ENCODE measurements at places on chromosomes 5 and 9.

DNA sequence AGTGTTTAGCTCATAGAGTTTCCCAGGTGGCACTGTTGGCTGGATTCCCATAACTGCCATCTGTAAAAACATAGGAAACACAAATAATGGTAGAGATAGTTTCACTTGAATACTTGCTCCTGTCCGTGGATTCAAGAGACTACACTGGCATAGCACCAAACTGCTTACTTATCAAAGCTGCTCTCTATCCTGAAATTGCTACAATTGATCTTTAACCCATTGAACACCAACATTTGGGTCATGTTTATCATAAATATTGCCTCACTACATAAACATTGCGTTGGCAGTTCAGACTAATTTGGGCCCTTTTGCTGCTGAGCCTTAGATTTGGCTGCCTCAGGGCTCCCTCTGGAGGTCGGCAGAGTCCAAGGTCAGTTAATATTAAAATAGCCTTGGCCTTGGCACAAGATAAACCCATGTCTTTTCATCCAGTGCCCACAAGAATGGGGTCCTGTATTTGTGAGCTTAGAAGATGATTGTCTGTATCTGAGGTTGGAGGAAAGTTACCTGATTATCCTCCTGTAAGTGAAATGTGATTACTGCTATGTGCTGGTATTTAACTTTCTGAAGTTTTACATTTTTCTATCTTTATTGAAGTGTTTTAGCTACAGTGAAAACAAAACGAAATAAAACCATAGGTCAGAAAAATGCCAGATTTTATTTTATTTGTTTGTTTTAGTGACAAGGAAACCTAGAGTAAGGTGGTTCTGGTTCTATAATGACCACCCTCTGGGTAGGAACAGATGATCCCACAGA lies 4.0 kb upstream of the RANBP3L start:
- no peak for DNase-seq

GRCh38 chr9:37575921-37576721 lies at the start of gene FBXO10:
FBXO10 (minus strand) TSS chr9:37576380; CDS start chr9:37541768, 34,612 bp downstream.
- DNase-seq: peak; percentile 39

GRCh38 chr5:57783693-57784092 lies 301.1 kb upstream of the ACTBL2 start:
- no peak for DNase-seq

GRCh38 chr9:92534674-92535073 lies 1.1 kb downstream of the ECM2 start:
- DNase-seq: no peak

GRCh38 chr5:179731791-179732411 lies 721 bp upstream of the MAML1 start:
- DNase-seq: no peak

- no peak for DNase-seq
Observed at GRCh38 chr9:125703662-125704061, 3.3 kb downstream of the MAPKAP1 start.

DNA sequence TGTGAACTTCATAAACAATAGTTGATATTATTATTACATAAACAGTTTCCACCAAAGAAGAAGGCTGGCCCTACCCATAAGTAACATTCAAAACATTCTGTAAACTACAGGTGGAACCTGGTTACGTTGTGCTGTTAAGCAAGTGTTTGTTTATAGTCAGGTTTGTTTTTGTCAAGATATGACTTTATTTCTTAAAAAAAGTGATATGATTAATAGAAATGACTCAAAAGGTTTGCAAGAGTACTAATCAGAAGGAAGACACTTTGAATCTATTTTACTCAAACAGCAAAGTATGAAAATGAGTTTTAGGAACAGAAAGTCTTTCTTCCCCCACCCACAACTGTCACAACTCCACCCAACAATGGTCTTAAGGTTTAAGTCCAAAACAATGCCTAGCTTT lies 220.8 kb downstream of the PLK2 start:
- no peak for DNase-seq

GRCh38 chr5:76682387-76682786 lies 33.5 kb upstream of the F2R start:
- DNase-seq: no peak

DNA sequence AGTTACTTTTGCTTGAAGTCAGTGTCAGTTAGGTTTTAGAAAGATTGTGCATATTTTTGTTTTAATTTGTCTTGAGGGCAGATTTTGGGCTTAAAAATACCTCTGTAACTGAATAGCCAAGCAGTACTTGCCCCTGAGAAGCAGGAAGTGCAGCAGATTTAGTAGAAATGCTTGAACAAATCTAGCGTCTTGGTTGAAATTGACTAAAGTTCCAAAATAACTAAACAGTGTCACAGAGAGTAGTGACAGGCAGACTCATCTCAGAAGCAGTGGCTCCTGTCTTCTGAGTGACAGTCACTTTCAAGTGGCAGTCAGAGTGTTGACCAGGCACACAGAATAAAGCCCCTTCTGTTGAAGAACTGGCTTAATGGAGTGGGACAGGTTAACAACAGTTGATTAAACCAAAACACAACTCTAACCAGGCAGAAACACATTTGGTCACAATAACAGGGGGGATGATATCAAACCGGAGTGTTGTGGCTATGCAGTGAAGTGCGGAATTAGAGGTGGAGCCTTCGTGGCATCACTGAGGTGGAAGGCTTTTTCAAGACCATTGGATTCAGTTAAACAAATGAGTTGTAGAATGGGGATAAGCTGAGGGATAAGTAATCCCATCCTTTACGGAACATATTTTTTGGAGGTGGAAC lies 29.1 kb downstream of the TRIO start:
- no peak for DNase-seq

DNA sequence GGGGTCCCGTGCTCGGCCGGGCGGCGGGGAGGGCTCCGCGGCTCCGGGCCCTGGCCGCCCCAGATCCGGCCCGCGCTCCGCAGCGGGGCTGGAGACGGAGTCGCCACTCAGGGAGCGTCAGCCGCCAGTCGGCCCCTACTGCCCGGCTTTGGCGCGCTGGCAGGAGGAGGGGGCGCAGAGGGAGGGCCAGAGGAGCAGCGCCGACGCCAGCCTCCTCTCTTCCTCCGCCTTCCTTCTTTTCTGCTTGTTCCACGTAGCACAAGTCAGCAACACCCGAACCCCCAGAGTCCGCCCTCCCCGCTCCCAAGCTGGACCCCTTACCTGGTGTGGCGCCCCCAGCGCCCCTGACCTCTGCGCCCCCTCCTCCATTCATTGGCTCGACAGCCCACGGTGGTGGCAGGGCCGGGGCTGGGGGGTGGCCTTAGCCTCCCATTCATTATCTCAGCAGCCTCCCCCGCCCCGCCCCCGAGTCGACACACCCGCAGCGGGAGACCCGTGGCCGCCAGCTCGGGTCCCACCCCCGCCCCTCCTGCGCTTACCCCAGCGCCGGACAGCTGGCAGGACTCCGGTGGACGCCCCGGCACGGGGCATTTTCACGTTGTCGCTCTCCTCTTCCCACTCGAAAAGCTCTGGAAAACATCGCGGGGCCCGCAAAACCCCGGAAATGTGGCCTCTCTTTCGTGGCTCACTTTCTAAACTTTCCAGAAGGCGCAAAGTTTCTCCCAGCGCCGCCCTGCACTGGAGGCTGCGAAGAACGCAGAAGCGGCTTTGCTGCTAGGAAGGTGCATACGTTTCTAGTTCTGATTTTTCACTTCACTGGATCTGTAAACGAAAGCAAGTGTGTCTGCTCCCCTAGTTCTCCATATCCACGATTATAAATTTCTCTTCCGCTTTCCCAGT lies at the start of gene LPAR1:
TSS of gene LPAR1 (minus strand) at position 140 of the 900 bp plus-strand sequence. CDS start 66,353 bp downstream, outside the sequence.
- peak; percentile 43 for DNase-seq

- DNase-seq: no peak
Observed at GRCh38 chr9:15640121-15640520, 87.3 kb downstream of the CCDC171 start.

DNA sequence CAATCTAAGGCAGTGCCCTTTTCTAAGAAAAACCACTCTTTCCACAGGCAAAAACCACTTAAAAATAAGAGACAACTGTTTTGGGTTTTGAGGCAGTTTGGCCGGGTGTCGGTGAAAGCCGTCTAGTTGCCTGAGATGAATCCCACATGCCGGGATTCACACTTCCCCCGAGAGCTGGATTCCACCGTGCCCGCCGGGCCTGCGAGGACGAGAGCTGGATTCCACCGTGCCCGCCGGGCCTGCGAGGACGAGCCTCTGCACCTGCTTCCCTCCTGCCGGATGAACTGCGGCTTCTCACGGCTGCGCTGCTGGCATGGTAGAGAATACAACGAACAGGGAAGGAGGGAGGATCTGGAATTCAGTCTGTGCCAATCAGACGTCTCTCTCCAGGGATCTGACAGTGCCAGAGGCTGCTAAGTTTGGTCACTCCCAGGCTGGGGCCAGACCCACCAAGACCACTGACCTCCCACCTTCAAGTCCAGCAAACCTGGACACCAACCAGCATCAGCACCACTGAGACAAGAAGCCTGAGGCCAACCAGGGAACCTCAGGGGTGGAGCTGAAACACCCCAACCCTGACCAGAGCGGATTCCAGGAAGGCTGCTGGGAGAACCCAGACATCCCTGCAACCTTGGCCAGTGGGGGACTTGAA lies 23.0 kb downstream of the VAV2 start:
- no peak for DNase-seq

GRCh38 chr9:135770771-135771170 lies 68.8 kb downstream of the KCNT1 start:
- DNase-seq: no peak

DNA sequence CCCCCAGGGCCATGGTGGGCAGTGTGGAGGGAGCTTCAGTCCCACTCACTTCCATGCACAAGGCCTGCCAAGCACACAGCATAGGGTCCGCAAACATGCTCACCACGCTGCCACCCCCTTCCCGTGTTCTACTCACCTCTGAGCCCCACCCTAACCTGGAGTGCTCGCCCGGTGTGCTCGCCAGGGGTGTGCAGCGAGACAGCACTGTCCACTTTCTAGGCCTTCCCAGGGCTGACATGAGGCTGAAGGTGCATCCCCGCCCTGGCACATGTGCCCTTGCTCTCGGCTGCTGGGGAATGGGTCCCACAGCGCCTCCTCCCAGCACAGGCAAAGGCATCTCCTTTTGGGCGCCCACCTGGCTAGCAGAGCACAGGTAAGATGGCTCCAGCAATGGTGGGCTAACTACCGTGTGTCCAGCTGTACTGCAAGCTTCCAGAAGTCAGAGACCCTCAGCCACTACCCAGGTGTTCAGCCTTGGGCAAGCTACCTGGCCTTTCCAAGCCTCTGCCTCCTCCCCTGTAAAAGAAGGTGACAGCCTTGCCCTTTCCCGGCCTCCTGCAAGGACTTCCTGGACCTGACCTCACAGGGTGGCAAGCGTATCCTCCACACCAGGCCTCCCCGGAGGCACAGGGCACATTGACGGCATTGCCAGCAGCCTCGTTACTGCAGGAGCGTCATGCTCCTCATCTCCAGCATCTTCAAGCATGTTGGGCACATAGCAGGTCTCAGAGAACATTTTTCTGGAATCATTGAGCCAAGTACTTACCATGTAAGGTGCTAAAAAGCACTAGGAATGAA lies 4.2 kb upstream of the SEC16A start:
- no peak for DNase-seq

DNA sequence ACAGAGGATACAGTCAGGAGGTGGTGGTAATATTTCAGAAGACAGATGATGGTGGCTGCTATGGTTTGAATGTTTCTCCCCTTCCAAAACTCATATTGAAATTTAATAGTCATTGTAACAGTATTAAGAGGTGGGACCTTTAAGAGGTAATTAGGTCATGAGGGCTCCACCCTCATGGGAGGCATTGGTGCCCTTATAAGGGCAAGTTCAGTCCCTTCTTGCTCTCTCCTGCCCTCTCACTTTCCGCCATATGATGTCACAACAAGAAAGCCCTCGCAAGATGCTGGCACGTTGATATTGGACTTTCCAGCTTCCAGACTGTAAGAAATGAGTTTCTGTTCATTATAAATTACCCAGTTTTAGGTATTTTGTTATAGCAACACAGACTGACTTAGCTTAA lies 274.9 kb downstream of the PDE4D start:
- no peak for DNase-seq

- DNase-seq: no peak
Observed at GRCh38 chr5:136221340-136221739, 28.4 kb upstream of the SMIM32 start.

GRCh38 chr5:159642379-159642778 lies 273.9 kb upstream of the ADRA1B start:
- no peak for DNase-seq

GRCh38 chr5:147075187-147075586 lies 159.6 kb upstream of the STK32A start:
- no peak for DNase-seq

GRCh38 chr5:138961221-138961620 lies 86.1 kb upstream of the LRRTM2 start:
- no peak for DNase-seq

GRCh38 chr5:24225051-24225450 lies 419.7 kb downstream of the CDH10 start:
- DNase-seq: no peak

DNA sequence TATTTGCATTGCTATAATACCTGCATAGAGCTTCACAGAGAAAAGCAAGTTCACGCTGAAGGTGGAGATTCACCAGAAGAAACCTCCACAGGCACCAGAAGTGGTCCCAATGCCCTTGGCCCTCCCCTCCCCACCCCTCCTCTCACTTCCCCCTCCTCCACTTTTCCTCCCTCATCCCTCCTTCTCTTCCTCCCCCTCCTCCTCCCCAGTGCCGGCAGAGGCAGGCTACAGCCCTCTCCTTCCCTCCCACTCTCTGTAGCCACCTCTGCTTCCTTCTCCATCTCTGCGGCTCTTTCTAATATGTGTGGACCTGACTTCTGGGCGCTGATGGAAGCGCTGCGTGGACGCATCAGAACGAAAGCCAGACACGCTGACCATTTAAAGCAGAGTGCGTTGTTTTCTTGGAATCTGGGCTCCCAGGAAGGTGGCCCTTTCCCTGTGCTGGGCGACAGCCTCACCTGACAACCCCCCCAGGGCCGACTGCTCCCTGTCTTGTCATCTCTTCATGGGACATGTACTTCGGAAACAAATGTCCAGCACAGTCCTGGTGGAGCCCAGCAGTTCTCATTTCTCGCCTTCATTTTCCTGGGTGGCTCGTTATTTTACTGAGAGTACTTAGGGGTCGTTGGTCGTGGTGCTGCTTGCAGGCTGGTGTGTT lies 29.5 kb downstream of the NDUFS6 start:
- no peak for DNase-seq

DNA sequence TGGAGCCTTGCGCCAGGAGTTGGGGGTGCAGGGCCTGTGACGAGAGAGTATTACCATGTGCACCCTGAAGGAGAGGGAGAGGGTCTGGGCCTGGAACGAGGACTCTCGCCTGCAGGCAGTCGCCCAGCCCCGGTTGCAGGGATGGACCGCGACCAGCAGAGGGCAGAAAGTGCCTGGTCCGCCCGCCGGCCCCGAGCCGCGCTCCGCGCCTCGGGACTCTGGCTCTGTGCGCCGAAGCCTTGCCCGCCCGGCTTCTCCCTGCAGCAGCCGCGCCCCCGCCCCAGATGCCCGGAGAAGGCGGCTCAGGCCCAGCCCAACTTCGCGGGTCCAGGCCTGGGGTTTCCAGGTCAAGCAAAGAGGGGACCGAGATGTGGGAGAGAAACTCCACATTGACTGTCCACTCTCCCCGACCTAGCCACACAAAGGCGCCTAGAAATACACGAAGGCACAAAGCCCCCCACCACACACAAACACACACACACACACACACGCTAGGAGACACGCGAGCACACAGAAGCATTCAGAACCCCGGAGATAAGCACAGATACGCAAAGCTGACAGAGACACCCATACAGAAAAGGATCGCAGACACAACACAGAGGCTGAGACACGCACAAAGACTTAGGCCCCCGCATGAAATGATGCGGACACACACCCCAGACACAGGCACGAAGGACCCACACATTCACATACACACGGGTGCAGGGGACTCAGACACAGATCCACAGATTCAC lies 2.0 kb upstream of the LMX1B start:
- peak; percentile 12 for DNase-seq

GRCh38 chr5:126309860-126310259 lies 113.3 kb upstream of the GRAMD2B start:
- no peak for DNase-seq

- no peak for DNase-seq
Observed at GRCh38 chr9:134724912-134725604, 83.5 kb downstream of the COL5A1 start.

All from substantia nigra (tissue), 51 donors.